KG1 (cell line): ENCODE measurements at places on chromosomes 1 and 21.
A peak's percentile ranks its signal among the peaks of the same experiment; 100 is the strongest.

DNA sequence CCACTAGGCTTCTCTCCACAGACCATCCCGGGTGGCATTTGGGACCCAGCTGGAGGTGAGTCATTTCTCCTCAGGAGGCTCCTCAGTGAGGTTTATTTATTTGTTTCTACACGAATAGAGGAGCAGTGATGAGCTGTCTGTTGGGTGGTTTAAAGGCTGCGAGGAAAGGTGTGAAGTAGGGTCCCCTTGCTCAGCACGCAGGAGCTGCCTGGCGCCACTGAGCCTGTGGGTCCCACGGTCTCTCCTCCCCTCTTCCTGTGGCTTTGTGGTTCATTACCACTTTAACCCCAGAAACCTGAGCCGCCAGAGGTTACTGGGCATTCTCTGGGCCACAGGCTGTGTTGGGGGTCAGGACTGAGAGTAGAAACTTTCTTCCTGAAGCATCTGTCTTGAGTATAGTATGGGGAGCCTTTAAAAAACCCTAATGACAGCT, 39.9 kb downstream of the IL6R start:
- DNase-seq, result no peak

GRCh38 chr21:43782431-43783097, 6.5 kb upstream of the CSTB start:
- DNase-seq, result no peak

- DNase-seq, result no peak
These were observed 251.0 kb downstream of the TTLL7 start for GRCh38 chr1:83747853-83748482.

DNA sequence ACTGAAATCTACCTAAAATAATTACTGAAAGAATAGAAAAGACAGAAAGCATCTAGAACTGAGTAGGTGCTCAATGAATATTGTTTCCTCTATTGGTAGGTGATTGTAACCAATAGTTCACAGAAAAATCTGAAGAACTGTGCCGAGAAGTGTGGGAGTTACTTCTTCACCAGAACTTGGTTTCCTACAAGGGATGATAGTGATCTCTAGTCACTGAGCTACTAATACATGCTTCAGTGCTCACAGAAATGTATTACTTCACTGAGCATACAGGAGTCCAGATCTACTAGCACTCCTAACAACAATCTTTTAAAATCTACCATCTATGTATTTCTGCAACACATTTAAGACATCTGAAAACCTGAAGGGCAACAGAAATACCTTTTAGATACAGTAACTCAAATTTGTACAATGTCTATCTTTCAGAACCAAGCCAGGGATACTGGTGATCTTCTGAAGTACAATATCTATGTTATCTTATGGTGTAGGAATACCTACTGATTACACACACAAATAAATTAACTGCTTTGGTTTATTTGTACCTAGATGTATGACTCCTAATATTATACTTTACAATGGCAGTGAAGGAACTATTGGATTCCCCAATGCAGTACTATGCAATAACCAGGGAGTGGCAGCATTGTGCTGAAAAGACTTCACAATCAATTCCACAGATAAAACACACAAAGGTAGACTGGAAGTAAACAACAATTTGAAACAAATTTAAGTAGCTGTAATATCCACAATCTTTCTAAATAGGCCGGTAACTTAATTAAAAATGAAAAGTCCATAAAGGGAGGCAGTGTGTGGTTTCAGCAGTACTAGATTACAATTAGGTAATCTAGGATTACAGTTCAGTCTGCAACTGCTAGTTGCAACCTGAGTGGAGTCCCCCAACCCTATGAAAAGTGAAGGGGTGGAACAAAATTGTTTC, 243.0 kb downstream of the SLC45A1 start:
- peak; percentile 23 for DNase-seq

DNA sequence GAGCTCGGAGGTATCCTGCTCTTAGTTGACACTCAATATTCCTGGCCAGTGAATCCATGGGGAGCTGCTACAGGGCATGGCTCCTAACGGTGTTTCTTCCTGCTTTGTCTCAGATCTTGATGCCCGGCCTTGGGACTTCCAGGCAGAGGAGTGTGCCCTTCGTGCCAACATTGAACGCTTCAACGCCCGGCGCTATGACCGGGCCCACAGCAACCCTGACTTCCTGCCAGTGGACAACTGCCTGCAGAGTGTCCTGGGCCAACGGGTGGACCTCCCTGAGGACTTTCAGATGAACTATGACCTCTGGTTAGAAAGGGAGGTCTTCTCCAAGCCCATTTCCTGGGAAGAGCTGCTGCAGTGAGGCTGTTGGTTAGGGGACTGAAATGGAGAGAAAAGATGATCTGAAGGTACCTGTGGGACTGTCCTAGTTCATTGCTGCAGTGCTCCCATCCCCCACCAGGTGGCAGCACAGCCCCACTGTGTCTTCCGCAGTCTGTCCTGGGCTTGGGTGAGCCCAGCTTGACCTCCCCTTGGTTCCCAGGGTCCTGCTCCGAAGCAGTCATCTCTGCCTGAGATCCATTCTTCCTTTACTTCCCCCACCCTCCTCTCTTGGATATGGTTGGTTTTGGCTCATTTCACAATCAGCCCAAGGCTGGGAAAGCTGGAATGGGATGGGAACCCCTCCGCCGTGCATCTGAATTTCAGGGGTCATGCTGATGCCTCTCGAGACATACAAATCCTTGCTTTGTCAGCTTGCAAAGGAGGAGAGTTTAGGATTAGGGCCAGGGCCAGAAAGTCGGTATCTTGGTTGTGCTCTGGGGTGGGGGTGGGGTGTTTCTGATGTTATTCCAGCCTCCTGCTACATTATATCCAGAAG, 16.7 kb downstream of the ALX3 start:
- DNase-seq, result peak; percentile 10

GRCh38 chr1:205438213-205439158, 16.6 kb upstream of the LEMD1 start:
- no peak for DNase-seq

GRCh38 chr1:109252893-109253802, 3.8 kb downstream of the CELSR2 start:
- no peak for DNase-seq

DNA sequence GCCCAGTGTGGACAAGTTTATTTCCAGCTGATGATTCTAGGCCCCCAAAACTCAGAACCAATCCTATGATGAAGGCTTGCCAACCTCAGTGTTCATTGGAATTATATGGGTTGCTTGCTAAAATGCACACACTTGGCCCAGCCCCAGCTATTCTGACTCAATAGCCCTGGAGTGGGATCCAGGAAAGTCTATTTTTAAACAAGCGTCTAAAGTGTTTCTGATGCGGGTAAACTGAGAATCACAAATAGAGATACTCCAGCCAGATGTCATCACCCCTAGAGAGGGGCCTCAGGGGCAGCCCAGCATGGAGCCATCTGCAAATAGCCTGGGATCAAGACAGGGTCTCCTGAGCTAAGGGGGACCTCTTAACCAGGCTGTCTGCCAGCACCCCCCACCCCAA, 46.0 kb downstream of the PKP1 start:
- DNase-seq, result no peak

DNA sequence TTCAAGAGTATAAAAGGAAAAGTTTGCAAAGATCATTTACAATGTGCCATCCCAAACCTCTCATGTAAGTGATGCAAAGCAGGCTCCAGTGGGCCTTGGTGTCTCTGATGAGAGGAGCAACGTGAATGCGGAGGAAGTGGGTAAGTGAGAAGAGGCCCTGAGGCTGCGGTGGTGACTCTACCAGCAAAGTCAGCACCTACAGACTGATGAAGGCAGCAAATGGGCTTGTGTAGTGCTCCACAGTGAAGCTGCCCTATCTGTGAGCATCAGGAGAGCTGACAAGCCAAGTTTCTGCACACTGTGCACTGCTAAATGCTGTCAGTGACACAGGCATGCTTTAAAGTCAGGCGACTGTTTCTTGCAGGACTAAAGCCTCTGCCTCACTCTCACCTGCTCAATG, 15.6 kb upstream of the RAP1A start:
- no peak for DNase-seq

GRCh38 chr1:230627767-230628166, 14.5 kb upstream of the COG2 start:
- no peak for DNase-seq

DNA sequence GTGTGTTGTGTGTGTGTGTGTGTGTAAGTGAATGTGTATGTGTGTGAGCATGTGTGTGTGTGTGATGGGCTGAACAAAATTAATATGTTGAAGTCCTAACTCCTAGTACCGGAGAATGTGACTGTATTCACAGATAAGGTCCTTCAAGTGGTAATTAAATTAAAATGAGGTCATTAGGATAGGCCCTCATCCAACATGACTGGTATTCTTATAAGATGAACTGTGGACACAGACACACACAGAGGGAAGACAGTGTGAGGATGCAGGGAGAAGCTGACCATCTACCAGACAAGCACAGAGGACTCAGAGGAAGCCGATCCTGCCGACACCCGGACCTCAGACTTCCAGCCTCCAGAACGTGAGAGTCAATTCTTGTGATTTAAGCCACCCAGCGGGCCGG, 91.2 kb upstream of the PGBD5 start:
- no peak for DNase-seq

GRCh38 chr1:151494741-151495281, 16.4 kb upstream of the CGN start:
- DNase-seq, result no peak

- no peak for DNase-seq
These were observed 4.4 kb downstream of the GJC2 start for GRCh38 chr1:228154021-228154669.
